ENCODE measurements at places on chromosomes 13 and 19. TPM values are rescaled to one million over a fixed set of nuclear protein-coding genes. Genes with fewer than 3 reads are reported as not detected.
A peak's percentile ranks its signal among the peaks of the same experiment; 100 is the strongest.

DNA sequence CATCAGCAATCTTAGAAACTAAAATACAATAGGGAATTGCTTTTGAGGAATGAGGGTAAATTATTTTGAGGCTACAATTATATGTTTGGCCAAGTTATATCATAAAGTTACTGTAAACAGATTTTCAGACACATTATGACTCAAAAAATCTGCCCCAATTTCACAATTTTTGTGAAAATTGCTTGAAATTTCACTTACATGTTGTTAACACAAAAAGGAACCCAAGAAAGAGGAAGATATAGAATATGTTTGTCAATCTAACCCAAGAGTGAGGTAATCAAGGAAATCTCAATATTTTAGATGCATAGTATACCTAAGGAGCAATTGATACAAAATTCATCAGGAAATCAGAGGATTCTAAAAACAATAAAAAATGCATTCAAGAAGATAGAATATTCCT is 73.9 kb upstream of the FNDC3A start:
- H3K27ac ChIP-seq, result no peak overlapping the region
- no peaks in the 10 kb centered on the region for H3K4me1 ChIP-seq
- DNase-seq, result no peak

DNA sequence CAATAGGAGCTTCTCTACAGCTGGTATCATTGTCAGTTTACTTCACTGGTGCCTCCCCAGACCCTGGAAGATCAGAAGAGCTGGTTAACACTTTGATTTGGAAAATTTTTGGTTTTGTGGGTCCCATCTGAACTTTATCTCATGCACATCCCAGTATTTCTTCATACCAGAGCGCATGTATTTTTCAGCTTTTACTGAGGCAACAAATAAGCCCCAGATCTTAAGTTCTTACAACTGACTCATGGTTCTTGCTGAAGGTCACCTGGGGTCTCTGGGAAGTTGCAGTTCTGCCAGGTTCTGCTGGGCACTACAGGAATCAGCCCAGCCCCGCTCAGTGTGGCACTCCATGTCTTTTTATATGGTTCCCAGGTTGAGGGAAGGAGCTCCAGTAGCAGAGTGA is 1249.9 kb downstream of the EFNB2 start:
- no peak overlapping the region for H3K27ac ChIP-seq
- H3K4me3 ChIP-seq, result no peak overlapping the region
- H3K27me3 ChIP-seq, result no peaks in the 10 kb centered on the region
- H3K36me3 ChIP-seq, result no peaks in the 10 kb centered on the region

- H3K4me3 ChIP-seq, result peak overlapping the region; percentile 83
- peak; percentile 47 for DNase-seq
- H3K36me3 ChIP-seq, result peaks cover 17% of the 10 kb centered on the region
- H3K4me1 ChIP-seq, result peaks cover 61% of the 10 kb centered on the region
Measured at GRCh38 chr13:21058361-21058760, 3.0 kb downstream of the LATS2 start.

DNA sequence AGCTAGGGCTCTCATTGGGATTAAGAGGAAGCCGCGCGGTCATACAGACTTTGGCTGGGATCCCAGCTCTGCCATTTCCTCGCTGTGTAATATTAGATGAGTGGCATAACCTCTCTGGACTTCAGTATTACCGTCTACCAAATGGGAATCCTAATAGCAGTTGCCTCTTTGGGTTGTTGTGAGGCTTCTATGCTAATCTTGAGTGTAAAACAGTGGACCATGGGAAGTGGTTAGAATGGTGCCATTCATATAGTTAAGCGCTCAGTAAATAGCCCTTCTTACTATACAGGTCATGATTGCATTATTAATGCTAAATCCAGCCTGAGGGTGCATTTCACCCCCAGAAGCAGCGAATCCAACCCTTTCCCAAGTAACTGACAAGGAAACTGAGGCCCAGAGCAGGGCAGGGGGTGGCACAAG is 566 bp upstream of the OPA3 start:
- H3K27me3 ChIP-seq, result no peaks in the 10 kb centered on the region
- H3K36me3 ChIP-seq, result no peaks in the 10 kb centered on the region
- peak overlapping the region; percentile 95 for H3K4me3 ChIP-seq
- no peak for DNase-seq

DNA sequence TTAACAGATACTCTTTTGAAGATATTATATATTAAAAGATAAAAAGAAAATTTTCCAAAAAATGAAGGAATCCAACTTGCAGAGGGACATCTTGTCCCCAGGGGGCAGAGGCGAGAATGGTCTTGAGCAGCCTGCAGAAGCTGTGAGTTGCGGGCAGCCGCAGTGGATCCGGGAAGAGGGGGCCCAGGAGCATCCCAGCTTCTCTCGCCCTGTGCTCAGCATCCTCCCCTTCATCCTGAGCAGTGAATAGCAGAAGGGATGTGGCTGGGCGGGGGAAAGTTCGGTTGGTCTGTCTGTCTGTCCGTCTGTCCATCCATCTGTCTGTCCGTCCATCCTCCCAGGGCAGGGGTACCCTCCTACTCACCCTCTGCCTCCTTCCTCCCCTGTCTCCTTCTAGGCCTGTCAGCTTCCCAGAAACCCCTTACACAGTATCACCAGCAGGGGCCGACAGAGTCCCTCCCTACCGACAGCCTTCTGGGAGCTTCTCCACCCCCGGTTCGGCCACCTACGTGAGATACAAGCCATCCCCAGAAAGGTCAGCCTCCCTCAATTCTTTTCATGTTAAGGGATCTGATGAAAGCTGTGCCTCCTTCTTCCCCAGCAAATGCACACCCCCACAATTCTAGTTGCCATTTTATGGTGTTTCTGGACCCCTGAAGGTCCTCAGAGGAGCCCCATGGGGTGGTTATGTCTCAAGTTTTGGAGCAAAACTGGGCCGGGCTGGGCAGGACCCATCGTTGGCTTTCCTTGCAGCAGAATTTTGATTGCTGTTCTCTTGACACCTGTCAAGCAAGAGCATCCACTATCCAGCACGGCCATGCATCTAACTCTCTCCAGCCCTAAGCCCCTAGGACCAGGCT is 81.6 kb downstream of the DPF1 start:
- peak; percentile 74 for DNase-seq
- H3K4me3 ChIP-seq, result no peak overlapping the region
- no peaks in the 10 kb centered on the region for H3K27me3 ChIP-seq
- H3K27ac ChIP-seq, result no peak overlapping the region
- H3K36me3 ChIP-seq, result peaks cover 2% of the 10 kb centered on the region

The KLF1 gene
- total RNA-seq, result not detected

DNA sequence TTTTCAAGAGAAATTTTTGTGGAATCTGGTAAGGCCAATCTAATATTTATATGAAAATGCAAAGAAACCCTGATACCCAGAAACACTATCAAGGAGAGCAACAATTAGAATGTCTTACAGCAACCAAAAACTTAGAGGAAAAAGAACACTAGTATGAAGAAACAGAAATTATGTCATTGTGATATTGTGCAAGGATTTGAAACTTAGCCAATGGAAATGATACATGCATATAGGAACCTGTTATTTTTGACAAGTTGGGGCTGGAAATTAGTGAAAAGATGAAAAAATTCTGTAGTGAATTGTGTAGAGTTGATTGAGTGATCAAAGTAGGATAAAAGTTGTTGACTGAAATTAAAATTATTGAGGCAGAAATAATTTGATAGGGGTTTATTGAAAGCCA is 792.6 kb upstream of the SLITRK6 start:
- no peak overlapping the region for H3K27ac ChIP-seq
- no peak overlapping the region for H3K4me3 ChIP-seq
- no peaks in the 10 kb centered on the region for H3K36me3 ChIP-seq

- no peak overlapping the region for H3K27ac ChIP-seq
- peak; percentile 24 for DNase-seq
- no peaks in the 10 kb centered on the region for H3K4me1 ChIP-seq
- no peak overlapping the region for H3K4me3 ChIP-seq
- H3K36me3 ChIP-seq, result no peaks in the 10 kb centered on the region
- no peaks in the 10 kb centered on the region for H3K27me3 ChIP-seq
Measured at GRCh38 chr19:3503036-3503572, 2.6 kb upstream of the DOHH start.

DNA sequence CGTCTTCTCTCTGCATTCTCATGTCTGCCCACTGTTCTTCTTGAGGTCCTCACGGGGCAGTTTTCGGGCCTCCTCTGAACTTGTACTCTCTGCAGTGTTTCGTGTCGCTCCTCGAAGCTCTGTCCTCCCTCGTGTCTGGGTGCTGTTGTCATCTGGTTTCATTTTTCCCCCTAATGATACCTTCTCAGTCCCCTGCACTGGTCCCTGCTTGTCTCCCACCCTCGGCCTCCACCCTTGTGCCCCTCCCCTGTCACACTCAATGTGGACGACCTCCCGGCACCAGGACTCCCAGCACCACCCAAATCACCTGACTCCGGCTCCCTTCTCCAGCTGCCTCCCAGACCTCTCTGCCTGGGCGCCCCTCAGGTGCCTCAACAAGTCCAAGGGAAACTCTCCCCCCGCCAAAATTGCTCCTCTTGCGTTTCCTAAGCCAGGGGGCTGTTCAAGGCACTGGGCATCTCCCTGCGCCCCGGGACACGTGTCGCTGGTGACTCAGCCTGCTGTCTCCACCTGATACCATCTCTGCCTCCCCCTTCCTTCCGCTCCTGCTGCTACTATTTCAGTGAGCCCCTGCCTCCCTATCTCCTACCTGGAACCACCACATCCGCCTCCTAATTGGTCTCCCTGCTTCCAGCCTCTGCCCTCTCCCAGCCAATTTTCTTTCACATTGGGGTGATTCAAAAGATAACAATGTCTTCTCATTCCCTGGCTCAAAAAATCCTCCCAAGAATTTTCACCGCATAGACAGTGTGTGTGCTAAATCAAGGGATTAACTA is 49.5 kb downstream of the RFX2 start:
- peak overlapping the region; percentile 45 for H3K27ac ChIP-seq
- H3K36me3 ChIP-seq, result no peaks in the 10 kb centered on the region
- DNase-seq, result peak; percentile 71

DNA sequence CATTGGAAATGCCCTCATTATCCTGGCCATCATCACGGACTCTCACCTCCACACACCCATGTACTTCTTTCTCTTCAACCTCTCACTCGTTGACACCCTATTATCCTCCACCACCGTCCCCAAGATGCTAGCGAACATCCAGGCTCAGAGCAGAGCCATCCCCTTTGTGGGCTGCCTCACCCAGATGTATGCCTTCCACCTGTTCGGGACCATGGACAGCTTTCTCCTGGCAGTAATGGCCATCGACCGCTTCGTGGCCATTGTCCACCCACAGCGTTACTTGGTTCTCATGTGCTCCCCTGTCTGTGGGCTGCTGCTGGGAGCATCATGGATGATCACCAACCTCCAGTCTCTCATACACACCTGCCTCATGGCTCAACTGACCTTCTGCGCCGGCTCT is 5.2 kb downstream of the OR1I1 start:
- H3K4me3 ChIP-seq, result no peak overlapping the region
- DNase-seq, result no peak
- H3K27ac ChIP-seq, result no peak overlapping the region
- peaks cover 39% of the 10 kb centered on the region for H3K27me3 ChIP-seq

DNA sequence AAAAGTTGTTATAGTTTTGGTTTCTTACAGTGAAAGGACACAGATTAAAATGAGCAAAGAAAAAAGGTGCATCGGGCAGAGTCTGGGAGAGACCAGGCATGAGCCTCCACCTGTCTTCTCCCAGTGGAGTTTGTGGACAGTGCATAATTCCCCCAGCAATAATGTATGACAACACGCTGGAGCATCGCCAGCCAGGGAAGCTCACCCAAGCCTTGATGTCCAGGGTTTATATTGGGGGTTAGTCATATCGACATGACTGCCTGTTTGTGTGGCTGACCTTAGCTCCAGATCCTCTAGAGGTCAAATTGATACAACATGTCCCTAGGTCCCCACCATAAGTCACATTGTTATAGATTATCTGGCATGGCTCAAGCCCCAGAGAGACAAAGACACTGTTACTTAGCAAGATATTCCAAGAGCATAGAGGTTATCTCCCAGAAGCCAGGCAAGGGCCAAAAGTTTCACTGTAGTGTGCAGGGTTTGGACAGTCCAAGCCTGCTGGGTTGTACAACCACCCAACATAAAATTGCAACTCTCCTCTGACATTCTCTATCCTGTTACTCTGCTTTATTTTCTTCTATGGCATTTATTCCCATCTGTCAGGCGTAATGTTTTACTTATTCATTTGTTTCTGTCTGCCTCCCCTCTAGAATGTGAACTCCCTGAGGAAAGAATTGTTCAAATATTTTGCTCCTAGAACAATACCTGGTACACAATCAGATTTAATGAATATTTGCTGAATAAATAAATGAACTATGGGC is 5.6 kb upstream of the KLK13 start:
- no peaks in the 10 kb centered on the region for H3K4me1 ChIP-seq
- DNase-seq, result no peak
- no peak overlapping the region for H3K4me3 ChIP-seq
- no peaks in the 10 kb centered on the region for H3K36me3 ChIP-seq
- no peak overlapping the region for H3K27ac ChIP-seq

DNA sequence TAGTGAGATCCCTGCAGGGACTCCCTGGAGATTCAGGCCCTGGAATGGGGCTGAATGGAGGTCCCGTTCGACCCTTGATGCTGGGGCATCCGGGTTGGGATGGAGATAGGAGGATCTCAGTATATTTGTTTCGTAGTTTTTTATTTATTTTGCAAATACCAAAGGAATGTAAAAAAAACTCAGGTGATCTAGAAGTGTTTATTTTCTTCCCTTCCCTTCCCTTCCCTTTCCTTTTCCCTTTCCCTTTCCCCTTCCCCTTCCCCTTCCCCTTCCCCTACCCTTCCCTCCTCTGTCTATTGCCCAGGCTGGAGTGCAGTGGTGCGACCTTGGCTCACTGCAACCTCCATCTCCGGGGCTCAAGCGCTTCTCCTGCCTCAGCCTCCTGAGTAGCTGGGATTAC is 4.5 kb downstream of the GTPBP3 start:
- no peak overlapping the region for H3K27ac ChIP-seq
- H3K4me3 ChIP-seq, result no peak overlapping the region
- DNase-seq, result no peak
- H3K4me1 ChIP-seq, result no peaks in the 10 kb centered on the region
- H3K27me3 ChIP-seq, result no peaks in the 10 kb centered on the region

DNA sequence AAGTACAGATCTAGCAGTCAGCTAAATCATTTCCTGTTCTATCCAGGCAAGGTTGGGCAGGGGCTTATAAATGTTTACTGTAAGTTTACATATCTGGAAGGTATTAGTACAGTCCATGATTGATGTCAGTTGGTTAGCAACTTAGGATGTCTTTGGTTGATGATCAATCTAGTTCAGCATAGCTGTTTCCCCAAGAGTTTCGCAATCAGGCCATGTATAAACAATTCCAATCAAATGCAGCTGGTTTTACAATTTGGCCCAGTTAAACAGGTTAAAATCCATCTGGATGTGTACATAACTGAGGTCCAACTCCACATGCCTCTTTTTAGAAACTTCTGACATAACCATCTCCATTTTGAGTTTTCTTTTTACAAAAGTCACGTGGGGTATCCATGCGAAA is 6.9 kb downstream of the ZNF221 start:
- H3K27ac ChIP-seq, result no peak overlapping the region
- no peaks in the 10 kb centered on the region for H3K27me3 ChIP-seq
- H3K4me1 ChIP-seq, result peaks cover 12% of the 10 kb centered on the region
- H3K36me3 ChIP-seq, result no peaks in the 10 kb centered on the region
- DNase-seq, result peak; percentile 85

- DNase-seq, result peak; percentile 23
- no peaks in the 10 kb centered on the region for H3K4me1 ChIP-seq
- H3K36me3 ChIP-seq, result no peaks in the 10 kb centered on the region
- no peak overlapping the region for H3K27ac ChIP-seq
- peak overlapping the region; percentile 72 for H3K4me3 ChIP-seq
- peaks cover 74% of the 10 kb centered on the region for H3K27me3 ChIP-seq
Measured at GRCh38 chr13:57630661-57631595, 616 bp upstream of the PCDH17 start.

GRCh38 chr13:100602493-100603111 is 14.0 kb upstream of the GGACT start:
- H3K4me1 ChIP-seq, result no peaks in the 10 kb centered on the region
- DNase-seq, result no peak
- no peak overlapping the region for H3K4me3 ChIP-seq
- no peaks in the 10 kb centered on the region for H3K27me3 ChIP-seq
- no peaks in the 10 kb centered on the region for H3K36me3 ChIP-seq
- H3K27ac ChIP-seq, result no peak overlapping the region
